ENCODE measurements at places on chromosomes 16 and 17.
A peak's percentile ranks its signal among the peaks of the same experiment; 100 is the strongest.

DNA sequence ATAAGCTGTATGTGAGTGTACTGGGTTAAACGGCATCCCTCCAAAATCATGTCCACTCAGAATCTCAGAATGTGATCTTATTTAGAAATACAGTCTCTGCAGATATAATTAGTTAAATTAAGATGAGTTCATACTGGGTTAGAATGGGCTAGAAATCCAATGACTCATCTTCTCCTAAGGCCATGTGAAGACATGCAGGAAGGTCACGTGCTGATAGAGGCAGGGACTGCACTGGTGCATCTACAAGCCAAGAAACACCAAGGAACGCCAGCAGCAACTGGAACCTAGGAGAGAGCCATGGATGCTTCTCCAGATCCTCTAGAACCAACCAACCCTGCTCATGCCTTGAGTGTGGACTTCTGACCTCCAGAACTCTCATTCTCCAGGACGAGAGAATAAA is 241.0 kb downstream of the XYLT1 start:
- no peak for DNase-seq

DNA sequence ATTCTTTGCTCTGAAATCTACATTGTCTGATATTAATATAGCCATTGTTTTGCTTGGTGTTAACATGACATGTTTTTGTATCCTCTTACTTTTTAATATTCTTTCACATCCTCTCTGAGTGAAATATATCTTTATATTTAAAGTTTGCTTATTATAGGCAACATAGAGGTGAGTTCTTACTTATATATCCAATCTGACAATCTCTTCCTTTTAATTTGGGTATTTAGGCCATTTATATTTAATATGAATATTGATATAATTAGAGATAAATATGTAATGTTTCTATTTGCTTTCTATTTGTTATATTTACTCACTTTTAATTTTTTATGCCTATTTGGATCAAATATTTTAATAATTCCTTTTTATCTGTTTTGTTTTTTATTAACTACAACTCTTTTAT is 554.1 kb upstream of the SALL1 start:
- DNase-seq: no peak

DNA sequence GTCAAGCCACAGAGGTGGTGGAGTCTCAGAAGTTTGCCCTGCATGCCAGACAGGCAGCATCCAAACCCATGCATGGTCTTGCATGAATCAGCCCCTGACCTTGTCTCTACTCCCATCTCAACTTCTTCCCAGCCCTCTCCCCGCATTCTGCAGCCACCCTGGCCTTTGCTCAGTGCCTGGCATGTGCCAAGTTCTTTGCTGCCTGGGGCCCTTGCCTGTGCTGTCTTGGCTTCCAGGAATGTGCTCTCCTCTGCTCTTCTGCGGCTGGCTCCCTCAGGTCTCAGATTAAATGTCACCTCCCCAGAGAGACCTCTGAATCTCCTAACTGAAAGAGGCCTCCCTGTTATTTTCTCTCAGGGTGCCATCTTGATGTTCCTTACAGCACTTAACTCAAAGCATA is 17.6 kb downstream of the DRC3 start:
- no peak for DNase-seq

DNA sequence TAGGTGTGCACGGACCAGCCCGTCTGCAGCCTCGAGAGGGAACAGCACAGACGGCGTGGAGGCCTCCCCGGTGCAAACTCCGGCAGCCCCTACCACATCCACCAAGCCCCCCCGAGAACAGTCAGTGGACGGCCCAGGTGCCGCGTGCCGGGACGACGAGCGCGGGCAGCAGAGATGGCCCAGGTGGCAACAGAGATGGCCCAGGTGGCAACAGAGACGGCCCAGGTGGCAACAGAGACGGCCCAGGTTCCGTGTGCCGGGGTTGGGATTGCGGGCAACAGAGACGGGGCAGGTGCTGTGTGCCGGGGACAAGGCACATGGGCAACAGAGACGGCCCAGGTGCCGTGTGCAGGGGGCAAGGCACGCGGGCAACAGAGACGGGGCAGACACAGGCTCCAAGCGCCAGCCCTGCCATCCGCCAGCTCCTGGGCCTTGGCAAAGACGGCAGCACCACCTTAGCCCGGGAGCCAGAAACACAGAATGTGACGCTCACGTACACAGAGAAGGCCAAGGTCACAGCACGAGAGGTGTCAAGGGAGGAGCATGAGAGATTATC is 31.1 kb downstream of the RPH3AL start:
- no peak for DNase-seq

DNA sequence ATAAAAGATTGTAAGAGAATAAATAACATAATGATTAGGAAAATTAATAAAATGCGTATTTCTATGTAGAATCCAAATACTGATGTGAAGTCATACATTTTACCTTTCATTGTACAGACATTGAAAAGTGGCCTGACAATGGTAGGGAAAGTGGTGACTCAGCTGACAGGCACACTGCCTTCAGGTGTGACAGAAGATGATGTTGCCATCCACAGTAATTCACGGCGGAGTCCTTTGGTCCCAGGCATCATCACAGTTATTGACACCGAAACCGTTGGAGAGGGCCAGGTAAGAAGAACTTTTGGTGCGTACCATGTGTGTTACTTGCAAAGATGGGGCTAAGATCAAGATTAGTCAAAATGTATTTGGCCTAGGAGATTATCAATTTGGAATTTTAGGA is 232.8 kb downstream of the BCAS3 start:
- no peak for DNase-seq

GRCh38 chr17:80918731-80919130 is 72.9 kb upstream of the CHMP6 start:
- DNase-seq: no peak

DNA sequence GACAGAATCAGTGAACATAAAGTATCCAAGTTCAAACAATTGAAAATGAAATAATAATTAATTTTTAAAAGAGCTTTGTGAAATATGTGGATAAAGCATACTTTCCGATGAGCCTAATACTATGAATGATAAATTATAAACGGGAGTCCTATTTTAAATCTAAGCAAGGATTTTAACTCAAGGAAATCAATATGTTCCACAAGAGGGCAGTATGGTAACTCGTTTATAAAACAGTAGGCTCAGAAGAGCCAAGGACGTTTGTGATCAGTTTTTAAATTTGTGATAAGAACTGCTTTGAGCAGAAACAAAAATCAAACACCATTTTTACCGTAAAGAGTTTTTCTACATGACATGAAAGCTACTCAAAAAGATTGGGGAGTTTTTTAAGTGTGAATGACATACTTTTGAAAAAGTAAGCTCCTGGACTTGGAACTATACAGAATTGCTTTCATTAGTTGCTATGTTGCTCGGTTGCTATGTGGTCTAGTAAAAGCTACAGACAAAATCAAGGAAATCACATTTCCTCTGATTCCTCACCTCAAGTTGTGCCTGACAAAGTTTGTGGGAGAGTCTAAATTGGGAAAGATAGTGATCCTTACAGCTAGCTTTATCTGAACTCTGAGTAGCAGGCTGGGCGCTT is 11.8 kb upstream of the TEKT1 start:
- no peak for DNase-seq

DNA sequence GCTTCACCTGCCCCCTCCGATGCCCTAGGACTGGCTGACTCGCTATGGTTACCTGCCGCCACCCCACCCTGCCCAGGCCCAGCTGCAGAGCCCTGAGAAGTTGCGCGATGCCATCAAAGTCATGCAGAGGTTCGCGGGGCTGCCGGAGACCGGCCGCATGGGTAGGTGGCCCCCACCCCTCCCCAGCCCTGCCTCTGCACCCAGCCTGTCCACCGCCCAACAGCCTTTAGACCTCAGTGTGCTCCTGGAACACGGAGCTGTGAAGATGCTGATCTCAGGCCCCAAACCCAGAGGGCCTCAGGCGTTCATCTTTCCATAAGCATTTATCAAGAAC is 993 bp downstream of the MMP25 start:
- no peak for DNase-seq

- no peak for DNase-seq
Measured at GRCh38 chr17:61928101-61928436, 287 bp upstream of the INTS2 start.

GRCh38 chr17:40345161-40345993 is 19.2 kb downstream of the GJD3 start:
- no peak for DNase-seq

DNA sequence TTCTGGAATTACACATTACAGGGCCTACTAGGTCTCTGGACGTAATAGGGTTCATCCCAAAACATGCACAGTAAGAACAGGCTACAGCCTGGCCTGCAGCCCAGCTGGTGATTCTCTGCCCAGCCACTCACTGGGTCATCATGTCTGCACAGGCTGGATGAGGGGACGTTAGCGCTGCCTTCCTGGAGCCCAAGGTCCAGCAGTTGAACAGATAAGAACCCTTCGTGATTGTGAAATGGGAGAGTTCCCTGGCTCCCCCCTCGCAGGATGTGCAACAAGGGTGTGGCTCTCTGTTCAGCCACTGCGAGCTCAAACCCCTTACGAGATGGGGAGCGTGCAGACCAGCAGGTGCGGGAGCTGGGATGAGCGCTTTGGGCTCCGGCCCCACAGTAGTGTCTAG is 200.0 kb upstream of the CDH5 start:
- no peak for DNase-seq

- peak; percentile 34 for DNase-seq
Measured at GRCh38 chr17:82236142-82236971, 7.5 kb downstream of the SLC16A3 start.

- no peak for DNase-seq
Measured at GRCh38 chr17:77036841-77037381, 103.9 kb upstream of the SEC14L1 start.

- no peak for DNase-seq
Measured at GRCh38 chr16:30494709-30495108, 22.2 kb downstream of the ITGAL start.

DNA sequence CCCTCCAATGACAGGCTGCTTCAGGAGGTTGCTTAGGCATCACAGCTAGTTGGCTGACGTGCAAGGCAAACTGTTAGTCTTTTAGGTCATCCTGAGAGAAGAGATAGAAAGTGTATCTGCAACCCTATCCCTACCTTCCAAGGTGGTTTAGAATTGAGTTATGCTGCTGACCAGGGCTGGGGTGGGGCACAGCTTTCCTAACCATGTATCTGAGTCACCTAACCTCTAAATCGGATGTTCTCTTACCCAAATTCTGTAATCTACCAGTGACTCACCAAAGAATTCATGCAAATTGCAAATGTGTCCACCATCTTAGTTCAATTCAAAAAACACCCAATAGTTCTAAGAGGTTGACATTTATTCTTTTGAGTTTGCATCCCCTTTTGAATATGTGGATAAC is 107.2 kb upstream of the DYNLRB2 start:
- no peak for DNase-seq

GRCh38 chr17:79646721-79647455 is 36.0 kb upstream of the RBFOX3 start:
- DNase-seq: no peak

DNA sequence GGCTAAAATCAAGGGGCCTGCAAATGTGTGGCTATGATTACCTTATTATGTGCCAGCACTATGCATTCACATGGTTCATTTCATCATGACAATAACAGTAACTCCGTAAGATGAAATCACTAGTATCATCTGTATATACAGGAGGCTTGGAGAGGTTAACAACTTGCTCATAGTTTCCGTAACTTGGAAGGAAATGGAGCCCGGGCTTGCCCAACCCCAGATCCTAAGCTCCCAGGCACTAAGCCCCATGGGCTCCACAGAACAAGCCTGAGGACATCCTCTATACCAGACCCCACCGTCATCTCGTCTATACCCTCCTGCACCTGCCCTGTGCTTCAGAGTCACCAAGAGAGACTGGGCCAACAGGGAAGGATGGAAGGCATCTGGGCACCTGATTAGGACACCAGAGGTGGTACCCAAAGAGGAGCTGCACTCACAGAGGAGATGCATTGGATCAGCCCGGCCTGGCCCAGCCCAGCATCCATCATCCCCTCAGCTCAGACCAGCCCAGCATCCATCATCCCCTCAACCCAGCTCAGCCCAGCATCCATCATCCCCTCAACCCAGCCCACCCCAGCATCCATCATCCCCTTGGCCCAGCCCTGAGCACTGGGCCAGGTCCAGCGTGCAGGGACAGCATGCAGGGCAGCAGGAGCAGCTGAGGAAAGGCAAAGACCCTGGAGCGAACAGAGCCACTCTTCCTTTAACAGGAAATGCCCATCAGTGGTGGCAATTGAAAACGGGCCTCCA is 28.5 kb downstream of the NSMCE1 start:
- DNase-seq: no peak

- no peak for DNase-seq
Measured at GRCh38 chr17:73187203-73187769, 5.6 kb upstream of the COG1 start.

GRCh38 chr16:85037050-85037410 is 9.4 kb downstream of the KIAA0513 start:
- DNase-seq: no peak

DNA sequence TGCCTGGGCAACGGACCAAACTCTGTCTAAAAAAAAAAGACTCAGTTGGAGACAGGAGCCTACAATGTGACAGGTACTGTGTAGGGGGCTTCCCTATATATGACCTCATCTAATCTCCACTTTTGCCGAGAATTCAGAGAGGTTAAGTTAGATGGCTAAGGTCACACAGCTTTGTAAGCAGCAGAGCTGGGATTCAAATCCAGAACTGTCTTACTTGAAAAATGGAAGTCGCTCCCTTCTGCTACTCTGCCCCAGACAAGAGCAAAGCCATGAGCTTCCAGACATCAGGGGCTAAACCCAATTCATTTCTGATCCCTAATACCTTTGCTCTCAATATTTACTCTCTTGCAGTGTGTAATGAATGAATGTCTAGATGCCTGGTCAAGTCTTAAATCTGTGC is 41.5 kb upstream of the ABCC12 start:
- DNase-seq: no peak

DNA sequence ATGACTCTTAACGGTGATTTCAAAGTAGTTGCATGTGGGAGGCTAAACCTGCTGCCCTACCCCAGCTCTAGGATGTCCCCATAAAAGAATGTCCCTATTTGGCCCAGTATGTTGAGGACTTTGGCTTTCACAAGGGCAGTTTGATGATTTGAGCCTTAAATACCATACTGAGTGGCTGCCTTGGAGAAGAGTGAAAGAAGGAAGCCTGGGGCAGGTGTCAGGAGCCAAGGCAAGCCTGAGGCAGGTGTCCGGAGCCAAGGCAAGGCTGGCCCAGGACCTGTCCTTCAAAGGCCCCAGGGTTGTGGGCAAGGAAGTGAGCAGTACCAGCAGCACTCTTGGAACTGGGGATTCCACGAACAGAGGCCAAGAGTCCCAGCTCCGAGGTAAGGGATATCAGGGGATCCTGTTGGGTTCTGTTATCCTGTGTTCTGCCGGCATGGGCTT is 18.6 kb downstream of the ST6GALNAC2 start:
- no peak for DNase-seq

GRCh38 chr16:84504420-84505248 is at the start of gene MEAK7:
Gene MEAK7, minus strand, starts transcription at chr16:84504659. Its CDS starts 6,573 bp downstream, at chr16:84498086.
- DNase-seq: peak; percentile 96

GRCh38 chr16:28990375-28991040 is 5.7 kb downstream of the LAT start:
- DNase-seq: no peak

GRCh38 chr16:2584729-2585650 is 47.2 kb downstream of the PDPK1 start:
- no peak for DNase-seq

- no peak for DNase-seq
Measured at GRCh38 chr16:17257426-17258023, 213.2 kb downstream of the XYLT1 start.

GRCh38 chr16:9650284-9650683 is 531.9 kb downstream of the GRIN2A start:
- DNase-seq: no peak

- DNase-seq: no peak
Measured at GRCh38 chr17:9050801-9051401, 29.6 kb downstream of the NTN1 start.

- no peak for DNase-seq
Measured at GRCh38 chr16:87581857-87582215, 20.5 kb upstream of the JPH3 start.

Data from activated CD4-positive, CD25-positive, alpha-beta regulatory T cell (primary cell).